ENCODE measurements at places on chromosomes 2 and 18.
A peak's percentile ranks its signal among the peaks of the same experiment; 100 is the strongest.

GRCh38 chr18:63253428-63254372, 65.9 kb downstream of the BCL2 start:
- H3K36me3 ChIP-seq = no peaks in the 10 kb centered on the region
- H3K4me1 ChIP-seq = peaks cover 4% of the 10 kb centered on the region
- DNase-seq = no peak
- H3K27ac ChIP-seq = peak overlapping the region; percentile 26
- H3K4me3 ChIP-seq = no peak overlapping the region

DNA sequence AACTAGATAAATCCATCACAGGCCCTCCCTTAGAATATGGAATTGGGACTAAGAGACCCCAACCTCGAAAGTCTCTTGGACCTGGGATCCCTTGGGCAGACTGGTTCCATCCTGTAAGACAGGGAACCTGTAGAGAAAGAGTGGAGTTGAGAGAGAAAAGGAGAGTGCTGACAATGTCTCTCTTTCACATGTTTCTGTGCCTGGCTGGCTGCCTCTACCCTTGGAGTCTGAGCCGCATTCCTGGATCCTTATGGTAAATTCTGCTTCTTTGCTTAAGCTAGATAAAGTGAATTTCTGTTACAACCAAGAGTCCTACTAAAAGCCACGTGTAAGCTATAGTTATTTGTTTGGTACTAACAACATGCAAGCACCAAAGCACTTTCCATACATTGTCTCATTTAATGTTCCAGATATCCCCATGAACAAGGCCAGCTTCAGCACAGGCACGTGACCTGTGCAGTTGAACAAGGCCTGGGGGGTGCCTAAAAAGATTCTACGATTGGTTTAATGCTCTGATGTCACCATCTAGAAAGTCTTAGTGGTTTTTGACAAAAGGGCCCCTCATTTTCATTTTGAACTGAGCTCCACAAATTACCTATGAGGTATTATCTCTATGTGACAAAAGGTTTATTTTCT, 2.1 kb upstream of the PUM2 start:
- no peak overlapping the region for H3K4me3 ChIP-seq
- H3K4me1 ChIP-seq = peaks cover 23% of the 10 kb centered on the region
- H3K27ac ChIP-seq = peak overlapping the region; percentile 95
- no peak for DNase-seq
- H3K36me3 ChIP-seq = no peaks in the 10 kb centered on the region

DNA sequence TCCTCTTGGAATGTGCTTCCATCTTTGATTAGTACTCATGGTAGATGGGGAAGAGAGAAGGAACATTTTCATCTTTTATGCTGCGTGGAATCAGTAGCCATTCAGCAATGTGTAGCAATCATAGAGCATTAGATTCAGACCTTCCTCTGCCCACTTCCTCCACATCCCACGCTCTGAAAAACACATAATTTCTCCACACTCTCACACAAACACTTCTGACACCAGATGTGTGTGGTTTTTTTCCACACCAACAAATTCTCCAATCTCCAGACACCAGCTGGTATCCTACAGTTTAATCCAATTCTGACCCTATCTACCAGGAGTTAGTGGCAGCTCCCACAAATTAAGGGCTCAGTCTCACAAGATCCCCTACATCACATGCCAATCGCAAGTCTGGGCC, 103.3 kb downstream of the AOX1 start:
- no peaks in the 10 kb centered on the region for H3K4me1 ChIP-seq
- no peak overlapping the region for H3K27ac ChIP-seq
- H3K27me3 ChIP-seq = no peaks in the 10 kb centered on the region
- H3K36me3 ChIP-seq = no peaks in the 10 kb centered on the region
- H3K4me3 ChIP-seq = no peak overlapping the region

GRCh38 chr2:43387092-43388062, 161.0 kb upstream of the ZFP36L2 start:
- H3K4me1 ChIP-seq = peaks cover 20% of the 10 kb centered on the region
- H3K27ac ChIP-seq = peak overlapping the region; percentile 7
- no peak for DNase-seq
- H3K27me3 ChIP-seq = no peaks in the 10 kb centered on the region

- H3K36me3 ChIP-seq = no peaks in the 10 kb centered on the region
- H3K4me1 ChIP-seq = no peaks in the 10 kb centered on the region
- H3K4me3 ChIP-seq = no peak overlapping the region
- H3K27ac ChIP-seq = no peak overlapping the region
- no peaks in the 10 kb centered on the region for H3K27me3 ChIP-seq
Observed at GRCh38 chr18:36638224-36638623, 190.6 kb downstream of the TPGS2 start.

- no peaks in the 10 kb centered on the region for H3K27me3 ChIP-seq
- H3K4me3 ChIP-seq = no peak overlapping the region
- H3K27ac ChIP-seq = no peak overlapping the region
- H3K36me3 ChIP-seq = no peaks in the 10 kb centered on the region
- no peak for DNase-seq
Observed at GRCh38 chr2:78293768-78294167, 731.7 kb upstream of the REG3G start.
